ENCODE measurements at places on chromosomes 7 and 10. TPM values are rescaled to one million over a fixed set of nuclear protein-coding genes. Genes with fewer than 3 reads are reported as not detected.

- peak; percentile 94 for DNase-seq
Observed at GRCh38 chr7:69365651-69366192, 232.6 kb upstream of the AUTS2 start.

DNA sequence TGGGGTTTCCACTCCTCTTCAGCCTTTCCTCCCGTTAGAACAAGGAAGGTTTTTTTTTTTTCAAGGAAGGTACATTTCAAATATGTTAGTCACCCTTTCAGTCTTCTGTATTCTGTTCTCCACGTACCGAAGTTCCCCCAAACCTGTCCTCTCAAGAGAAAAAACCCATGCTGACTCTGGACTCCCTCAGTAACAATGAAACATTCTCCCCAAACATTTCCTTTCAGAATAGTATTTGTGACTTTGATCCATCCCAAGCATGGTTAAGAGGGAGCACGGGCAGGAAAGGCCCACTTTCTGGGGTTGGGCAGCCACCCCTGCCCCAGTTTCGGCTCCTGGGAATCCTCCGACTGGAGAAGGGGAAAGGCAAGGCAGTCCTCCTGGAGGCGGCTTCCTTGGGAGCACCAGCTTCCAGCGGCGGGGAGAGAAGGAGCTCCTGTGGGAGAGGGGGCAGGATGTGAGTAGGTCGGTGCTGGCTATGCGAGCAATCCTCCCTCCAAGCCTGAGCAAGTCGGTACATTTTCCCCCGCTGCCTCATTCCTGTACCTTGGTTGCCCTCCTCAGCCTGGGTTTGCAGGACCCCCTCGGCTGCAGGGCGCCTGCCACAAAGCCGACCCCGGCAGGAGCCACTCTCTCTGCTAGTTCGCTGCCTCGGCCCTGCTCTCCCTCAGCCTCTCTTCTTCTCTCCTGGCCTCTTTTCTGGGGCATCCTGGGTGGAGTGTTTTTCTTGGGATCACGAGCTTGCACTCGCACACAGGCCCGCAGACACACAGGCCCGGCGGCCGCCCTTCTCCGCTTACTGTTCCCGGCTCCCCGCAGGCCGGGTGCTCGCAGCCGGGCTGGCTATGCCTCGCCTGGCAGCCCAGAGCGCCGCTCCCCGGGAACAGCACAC is 2.1 kb upstream of the HOXA1 start:
- no peak for DNase-seq

- no peak for DNase-seq
Observed at GRCh38 chr7:39051707-39052106, 74.0 kb downstream of the POU6F2 start.

GRCh38 chr7:141013345-141013715 is 1.4 kb downstream of the MRPS33 start:
- no peak for DNase-seq

DNA sequence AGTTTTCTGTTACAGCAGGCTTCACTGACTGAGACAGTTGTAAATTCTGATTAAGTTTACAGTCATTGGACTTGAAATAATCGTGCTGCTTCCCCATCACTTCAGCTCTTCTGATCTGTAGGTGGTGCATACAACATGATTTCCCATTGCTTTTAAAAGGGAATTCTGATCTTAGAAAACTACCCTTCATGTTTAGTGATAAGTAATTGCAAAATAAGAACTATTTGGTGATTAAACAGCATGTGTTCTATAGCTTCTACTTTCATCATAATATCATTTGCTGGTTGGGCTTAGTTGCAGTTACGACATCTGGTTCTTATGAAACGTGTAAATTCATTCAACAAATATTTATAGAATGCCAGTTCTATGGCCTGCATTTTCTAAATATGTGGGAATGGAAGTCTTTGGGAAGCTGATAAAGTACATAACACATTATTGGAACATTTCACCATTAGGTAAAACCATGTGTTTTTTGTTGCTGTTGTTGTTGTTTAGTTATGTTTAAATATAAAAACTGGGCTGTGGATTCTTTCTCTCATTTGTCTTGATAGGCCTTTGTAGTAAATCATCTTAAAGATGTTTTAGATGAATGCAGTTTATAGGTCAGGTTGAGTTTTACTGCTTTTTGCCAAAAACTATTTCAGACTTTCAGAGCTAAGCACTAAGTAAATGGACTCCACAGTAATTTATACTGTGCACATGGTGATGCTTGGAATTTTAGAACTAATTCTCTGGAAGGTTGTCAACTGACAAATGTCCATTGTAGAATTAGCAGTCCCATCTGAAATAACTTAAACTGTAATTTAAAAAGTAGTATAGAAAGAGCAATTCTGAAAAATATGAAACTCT is 13.1 kb downstream of the GNAI1 start:
- DNase-seq, result peak; percentile 82

DNA sequence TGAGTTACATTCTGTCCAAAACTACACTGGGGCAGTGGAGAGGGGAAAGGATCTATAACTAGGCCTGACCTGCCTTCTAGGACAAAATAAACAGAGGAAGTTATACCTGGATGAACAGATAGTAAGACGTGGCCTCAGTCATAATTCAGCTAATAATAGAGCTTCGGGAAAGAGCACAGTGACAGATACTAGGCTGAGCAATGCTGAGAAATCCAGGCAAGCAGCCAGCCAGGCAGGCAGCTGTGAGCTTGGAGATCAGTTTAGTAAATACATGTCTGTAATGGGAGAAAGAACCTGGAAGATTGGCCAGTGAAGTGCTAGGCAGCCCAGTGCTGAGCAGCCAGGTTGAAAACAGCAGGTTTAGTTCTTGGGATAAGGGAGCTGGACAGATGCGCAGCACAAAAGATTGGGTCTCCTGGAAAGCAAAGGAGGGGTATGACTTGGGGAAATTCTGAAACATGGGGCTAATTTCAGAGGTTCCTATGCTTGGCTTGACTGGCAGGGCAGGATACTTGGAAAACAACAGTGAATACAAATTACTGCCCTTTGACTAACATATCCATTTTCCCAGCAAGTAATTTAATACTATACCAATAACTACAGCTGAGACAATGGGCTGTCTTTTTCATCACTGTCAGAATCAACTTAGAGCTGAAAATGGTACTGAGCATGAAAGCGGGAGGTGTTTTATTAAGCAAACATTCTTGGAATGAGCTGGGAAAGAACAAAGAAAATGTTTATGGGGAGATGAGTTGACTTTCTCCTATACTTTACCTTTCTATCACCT is 140.8 kb downstream of the DGKB start:
- peak; percentile 96 for DNase-seq

GRCh38 chr10:67036808-67037207 is 111.0 kb downstream of the LRRTM3 start:
- no peak for DNase-seq

DNA sequence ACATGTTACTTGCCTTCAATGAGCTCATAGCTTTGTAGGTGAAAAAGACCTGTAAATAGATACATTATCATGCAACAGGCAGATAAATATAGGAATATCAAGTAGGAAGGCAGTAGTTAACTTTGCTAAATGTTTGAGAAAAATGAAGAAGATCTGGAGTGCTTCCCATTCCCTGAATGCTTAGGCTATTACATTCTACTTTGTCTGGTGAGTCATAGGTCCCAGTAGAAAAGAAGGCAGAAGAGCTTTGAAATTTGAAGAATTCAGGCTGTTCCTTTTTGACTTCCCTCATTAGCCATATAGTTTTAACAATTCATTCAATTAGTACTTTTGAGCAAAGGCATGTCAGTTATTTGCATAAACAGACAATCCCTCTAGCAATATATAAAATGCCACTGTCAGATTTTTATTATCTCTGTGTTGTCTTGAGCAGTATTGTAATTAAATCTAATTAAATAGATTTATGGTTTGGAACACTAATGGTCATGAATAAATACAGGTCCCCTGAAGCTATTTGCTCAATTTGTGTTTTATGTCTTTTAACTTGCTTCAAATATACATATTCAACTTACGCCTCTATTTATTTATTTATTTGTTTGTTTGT is 875.0 kb downstream of the REEP3 start:
- DNase-seq, result peak; percentile 51

DNA sequence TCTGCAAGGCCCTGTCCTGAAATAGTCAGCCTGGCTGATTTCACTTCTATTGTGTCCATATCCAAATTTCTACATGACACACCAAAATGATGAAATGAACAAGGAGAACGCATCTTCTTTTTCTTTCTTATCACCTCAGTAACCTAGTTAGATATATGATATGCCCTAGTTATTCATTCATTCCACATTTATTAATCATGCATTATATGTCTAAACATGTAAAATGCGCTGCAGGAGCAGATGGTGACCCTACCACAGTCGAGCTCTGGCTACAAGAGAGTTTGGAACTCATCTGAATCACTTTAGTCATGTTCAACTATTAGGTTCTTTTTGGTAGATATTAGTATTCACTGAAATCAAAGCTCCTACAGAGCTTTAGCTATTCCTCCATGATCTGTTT is 31.8 kb upstream of the VPS41 start:
- DNase-seq, result no peak

- no peak for DNase-seq
Observed at GRCh38 chr7:157775560-157776332, 438.9 kb downstream of the DNAJB6 start.

GRCh38 chr7:33671531-33672262 is 233.6 kb upstream of the BMPER start:
- no peak for DNase-seq

GRCh38 chr10:125700355-125700911 is 17.5 kb upstream of the TEX36 start:
- no peak for DNase-seq

- DNase-seq, result no peak
Observed at GRCh38 chr7:28088032-28088431, 92.6 kb downstream of the JAZF1 start.

DNA sequence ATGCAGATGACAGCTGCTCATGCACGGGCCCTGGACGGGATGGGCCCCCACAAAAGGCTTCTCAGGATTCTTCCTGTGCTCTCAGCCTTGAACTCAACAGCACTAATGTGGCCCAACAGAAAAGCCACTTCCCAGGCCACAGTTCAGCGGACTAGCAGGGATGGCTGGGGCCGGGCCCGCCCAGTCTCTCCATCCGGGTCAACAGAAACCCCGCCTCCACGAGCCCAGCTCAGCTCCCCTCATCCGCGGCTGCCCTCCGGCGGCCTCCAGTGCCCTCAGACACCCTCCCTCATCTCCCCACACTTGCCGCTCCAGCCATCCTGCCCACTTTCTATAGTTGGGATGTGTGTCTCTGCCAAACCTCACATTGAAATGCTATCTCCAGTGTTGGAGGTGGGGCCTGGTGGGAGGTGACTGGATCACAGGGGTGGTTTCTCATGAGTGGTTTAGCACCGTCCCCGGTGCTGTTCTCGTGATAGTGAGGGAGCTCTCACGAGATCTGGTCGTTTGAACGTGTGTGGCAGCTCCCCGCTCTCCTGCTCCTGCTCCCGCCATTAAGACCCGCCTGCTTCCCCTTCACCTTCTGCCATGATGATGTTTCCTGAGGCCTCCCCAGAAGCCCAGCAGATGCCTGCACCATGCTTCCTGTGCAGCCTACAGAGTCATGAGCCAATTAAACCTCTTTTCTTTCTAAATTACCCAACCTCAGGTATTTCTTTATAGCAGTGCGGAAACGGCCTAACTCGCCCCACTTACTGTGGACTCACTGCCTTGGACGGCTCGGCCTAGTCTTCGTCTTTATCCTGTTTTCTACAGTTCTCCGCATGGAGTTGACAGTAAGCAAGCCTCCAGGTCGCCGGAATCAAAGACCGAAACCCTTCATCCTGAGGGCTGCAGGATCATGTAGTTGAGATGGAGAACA is 169.9 kb upstream of the RNF32 start:
- no peak for DNase-seq

DNA sequence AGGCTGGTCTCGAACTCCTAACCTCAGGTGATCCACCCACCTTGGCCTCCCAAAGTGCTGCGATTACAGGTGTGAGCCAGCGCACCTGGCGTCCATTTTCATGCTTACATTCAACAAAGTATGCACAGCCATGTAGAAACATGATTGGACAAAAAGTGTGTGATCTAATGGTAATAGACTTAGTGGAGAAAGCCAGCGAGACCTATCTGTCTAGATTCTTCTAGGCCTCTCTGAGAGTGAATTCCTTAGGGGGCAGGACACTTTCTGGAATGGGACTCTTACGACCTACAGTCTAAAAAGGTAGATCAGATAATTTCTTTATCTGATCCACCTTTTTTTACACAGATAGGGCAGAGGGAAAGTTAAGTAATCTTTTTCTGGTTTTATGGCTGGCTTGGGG is 46.3 kb upstream of the SDK1 start:
- DNase-seq, result no peak

DNA sequence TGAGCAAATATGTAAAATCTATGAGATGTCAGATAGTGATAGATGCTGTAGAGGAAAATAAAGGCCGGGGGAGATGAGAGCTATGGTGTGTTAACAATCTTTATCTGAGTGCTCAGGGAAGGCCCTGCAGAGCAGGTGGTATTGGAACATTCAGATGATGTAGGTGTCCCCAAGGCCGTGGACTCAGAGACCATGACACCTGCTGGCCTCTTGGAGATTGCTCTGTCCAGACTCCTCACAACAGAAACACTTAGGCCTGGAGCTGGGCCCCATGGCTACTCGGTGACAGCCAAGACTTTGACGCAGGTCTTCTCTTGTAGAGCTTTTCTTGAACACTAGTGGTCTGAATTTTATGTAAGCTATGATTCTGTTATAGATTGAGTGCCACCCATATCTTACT is 13.3 kb downstream of the AKR1E2 start:
- DNase-seq, result no peak

DNA sequence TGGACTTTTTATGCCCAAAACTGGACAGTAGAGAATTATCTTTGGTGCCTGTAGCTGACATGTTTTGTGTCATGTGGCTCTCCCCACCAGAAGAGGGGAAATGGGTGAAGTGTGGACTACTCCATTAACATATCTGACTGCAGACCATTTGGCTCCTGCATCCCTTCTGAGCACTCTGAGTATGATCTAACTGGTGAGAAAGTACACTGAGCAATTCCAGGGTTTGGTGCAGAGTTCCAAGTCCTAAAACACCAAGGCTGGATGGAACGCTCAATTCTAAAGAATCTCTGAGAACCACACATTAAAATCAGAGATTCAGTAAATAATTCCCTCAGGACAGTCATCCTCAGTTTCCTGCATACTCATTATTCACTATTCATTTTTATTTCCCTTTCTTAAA is 22.8 kb upstream of the OSBPL3 start:
- no peak for DNase-seq

GRCh38 chr7:108134486-108134885 is 4.3 kb upstream of the LAMB4 start:
- DNase-seq, result no peak

GRCh38 chr10:50613726-50614443 is 9.9 kb downstream of the SGMS1 start:
- no peak for DNase-seq

DNA sequence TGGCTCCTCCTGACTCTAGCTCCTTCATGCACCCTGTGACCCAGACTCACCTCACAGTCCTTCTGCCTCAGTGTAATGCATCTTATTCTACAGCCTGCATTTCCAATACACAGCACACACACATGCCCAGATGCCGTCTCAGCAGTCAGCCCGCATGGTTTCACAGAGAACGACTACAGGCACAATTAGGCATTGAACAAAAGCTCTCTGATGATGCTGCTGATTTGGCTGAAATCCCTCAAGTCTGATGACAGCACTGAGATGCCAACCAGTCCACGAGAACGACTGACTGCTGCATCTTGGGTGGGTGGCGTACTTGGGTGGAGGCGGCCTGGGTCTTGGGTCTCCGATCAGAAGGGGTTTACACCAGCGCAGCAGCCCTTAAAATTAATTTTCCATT is 200.4 kb downstream of the TAX1BP1 start:
- no peak for DNase-seq

The CYP2C19 gene
- not detected for polyA plus RNA-seq

The TSPAN15 gene
- 67.3 TPM for polyA plus RNA-seq

The TFPI2 gene
- polyA plus RNA-seq, result 2.7 TPM

The COG5 gene
- polyA plus RNA-seq, result 23.9 TPM

The KLF14 gene
- 1.3 TPM for polyA plus RNA-seq

The HSPA14 gene
- 13.1 TPM for polyA plus RNA-seq
